ENCODE measurements at places on chromosomes 3 and 15.
A peak's percentile ranks its signal among the peaks of the same experiment; 100 is the strongest.

DNA sequence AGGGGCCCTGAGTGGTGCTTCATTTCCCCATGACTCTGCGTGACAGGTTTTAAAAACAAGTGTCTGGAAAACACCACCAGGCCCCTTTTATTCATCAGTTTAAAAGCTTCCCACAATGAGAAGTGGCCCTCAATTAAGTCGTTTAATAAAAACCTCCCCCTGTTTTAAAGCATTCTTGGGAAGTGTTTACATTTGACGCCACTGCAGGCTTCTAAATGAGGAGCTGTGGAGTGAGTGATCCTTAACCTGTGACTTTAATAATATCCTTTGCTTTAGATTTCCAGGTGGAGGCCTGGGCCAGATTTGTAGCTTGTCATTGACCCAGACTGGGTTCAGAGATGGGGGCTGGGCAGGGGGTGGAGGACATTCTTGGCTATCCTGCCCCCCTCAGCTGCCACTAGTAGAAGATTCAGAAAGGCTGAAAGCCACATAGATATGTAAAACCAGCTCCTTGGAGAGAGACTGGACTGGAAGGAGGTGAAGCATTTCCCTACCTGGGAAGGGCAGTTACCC is 11.3 kb downstream of the CGNL1 start:
- no peak for DNase-seq

- DNase-seq, result peak; percentile 36
These were observed 146.6 kb downstream of the SERPINI1 start for GRCh38 chr3:167882057-167882667.

DNA sequence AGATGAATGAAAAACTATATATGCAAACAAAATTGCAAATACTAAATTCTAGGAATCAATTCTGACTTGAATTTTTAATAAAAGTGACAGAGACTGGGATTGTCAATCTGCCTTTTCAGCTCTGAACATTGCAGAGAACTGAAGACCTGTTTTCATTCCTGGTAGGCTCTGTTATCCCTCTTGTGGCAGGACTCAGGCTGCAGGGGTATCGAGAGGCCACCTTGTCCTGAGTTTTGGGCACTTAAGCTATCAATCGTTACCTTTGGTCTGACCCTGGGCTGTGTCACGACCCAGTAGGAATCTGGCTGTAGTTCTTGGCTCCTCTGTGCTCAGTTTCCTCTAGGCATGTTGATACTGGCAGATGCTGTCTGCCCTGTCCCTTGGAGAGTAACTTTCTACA is 238.0 kb downstream of the CACNA2D3 start:
- DNase-seq, result no peak

GRCh38 chr15:29613951-29614382 is 208.3 kb downstream of the TJP1 start:
- no peak for DNase-seq

DNA sequence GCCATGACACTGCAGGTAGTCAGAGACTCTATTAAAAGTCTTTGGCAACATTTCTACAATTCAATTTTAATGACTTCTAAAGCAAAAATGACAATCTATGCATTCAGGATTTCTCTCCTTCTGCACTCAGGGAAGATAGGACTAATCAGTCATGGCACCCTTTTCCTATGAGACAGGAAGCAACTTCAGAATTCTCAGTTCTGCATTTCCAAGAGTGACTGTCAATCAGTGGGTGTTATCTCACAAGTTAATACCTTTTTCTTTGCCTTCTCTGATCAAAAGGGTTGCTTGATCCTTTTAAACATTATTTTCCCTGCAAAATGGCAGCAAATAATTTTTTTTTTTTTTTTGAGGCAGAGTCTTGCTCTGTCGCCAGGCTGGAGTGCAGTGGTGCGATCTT is 7.8 kb upstream of the ICE2 start:
- no peak for DNase-seq

DNA sequence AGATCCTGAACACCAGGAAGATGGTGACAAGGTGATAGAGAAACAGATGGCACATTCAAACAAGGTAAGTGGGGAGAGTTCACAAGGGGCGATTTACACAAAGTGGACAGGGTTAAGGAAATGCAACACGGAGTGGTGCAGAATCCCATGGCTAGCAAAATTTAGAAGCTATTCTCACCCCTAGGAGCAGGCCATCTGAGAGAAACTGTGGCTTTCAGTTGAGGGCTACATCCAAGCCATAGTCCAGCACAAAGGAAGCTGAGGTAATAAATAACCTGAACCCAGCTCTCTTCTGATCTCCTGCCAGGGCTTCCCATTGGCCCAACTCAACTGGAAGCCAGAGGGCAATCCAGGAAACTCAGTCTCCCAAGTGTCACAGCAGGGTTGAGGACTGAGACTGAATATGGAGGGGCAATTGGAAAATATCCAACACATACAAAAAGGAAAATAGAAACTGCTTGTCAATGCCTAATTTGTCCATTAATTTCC is 1.2 kb upstream of the ZNF445 start:
- no peak for DNase-seq

DNA sequence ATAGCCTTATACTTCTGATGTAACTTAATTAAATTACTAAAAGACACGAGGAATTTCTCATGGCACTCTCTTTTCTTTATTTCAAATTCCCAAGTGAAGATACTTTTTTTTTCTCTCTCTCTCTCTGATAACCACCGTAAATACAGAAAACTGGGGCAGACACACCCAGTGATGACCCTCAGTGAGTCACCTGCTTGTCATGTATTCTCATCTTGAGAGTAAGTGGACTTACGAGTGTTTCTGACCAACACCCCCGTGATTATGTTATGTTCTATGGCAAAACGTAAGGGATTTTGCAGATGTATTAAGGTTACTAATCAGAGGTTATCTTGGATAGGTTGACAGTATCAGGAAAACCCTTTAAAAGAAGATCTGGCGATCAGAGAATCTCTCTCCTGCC is 348.8 kb upstream of the ZNF717 start:
- DNase-seq, result no peak

DNA sequence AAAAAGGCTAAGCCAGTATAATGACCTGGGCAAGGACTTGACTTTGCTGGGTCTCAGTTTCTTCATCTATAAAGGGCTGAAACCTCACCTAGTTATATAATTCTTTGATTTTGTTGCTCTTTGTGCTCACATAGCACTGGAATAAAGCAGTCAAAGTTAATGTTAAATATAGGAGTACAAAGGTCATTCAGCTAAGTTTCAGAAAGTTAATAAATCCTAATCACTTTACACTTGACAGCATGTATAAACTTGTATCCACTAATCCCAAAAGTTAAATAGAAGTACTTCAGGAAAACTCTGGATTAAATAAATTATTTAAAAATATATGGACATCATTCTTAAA is 33.9 kb downstream of the PLCL2 start:
- DNase-seq, result no peak

- DNase-seq, result no peak
These were observed 52.1 kb downstream of the ITGA11 start for GRCh38 chr15:68379759-68380290.

DNA sequence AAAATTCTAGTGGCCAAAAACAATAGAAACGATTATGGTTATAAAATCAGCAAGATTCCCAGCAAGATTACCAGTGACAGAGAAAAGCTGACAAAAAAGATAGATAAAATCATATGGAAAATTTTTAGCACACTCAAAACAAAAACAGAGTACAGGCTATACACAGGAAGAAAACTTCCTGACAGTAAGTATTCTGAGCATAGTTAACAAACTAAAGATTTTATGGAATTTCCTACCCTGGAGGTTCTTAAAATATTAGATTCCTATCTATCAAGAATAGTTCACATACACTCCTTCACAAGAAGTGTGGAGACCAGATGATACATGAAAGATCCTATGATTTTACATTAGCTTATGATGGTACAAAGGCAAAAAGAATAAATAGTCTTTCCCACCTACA is 50.8 kb downstream of the ZNF148 start:
- DNase-seq, result no peak

- DNase-seq, result no peak
These were observed 488.5 kb downstream of the SHQ1 start for GRCh38 chr3:72359743-72360142.

GRCh38 chr3:24305795-24306467 is 188.7 kb downstream of the THRB start:
- no peak for DNase-seq

DNA sequence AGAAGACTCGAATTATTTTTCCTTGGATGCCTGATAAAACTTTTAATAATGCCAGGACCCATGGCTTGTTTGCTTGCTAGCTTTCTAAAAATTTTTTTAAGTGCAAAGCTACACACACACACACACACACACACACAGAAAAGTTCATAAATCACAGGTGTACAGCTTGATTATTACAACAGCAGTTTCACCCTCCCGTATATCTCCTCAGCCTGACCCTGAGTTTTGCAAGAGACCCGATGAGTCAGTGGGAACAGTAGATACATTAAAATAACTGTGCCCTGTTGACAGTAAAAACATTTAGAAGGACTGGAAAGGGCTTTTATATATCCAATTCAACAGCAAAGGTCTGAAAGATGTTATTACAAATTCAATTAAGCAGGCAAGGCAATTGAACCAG is 46.7 kb downstream of the EMC4 start:
- DNase-seq, result no peak

DNA sequence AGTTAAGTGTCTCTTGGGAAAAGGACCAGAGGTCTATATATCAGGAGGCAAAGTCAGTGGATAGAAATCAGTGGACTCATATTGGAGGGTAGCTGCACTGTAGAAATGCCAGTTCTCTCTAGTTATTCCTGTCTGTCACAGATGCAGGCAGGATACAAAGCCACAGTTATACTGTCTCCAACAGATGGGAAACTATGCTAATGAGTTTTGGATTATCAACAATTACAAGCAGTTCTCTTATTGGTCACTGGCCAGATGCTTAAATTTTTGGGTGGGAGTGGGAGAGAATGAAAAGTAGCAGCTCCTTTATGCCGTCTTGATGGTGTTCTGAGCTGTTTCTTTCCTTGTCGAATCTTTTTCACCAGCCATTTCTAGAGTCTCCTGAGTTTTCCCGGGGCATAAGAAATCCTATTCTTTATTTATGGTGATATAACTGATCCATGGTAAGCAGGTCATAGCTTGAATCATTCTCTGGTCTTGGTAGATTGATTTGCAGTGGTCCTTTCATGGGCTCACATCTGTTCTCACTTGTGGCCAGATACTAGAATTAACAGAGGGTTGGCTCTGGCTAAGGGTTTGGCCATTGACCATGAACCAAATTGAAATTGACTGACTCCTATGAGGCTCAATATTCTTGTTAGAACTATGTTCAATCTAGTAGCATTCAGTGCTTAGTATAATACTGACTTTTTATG is 44.6 kb upstream of the RBMS3 start:
- DNase-seq, result no peak

DNA sequence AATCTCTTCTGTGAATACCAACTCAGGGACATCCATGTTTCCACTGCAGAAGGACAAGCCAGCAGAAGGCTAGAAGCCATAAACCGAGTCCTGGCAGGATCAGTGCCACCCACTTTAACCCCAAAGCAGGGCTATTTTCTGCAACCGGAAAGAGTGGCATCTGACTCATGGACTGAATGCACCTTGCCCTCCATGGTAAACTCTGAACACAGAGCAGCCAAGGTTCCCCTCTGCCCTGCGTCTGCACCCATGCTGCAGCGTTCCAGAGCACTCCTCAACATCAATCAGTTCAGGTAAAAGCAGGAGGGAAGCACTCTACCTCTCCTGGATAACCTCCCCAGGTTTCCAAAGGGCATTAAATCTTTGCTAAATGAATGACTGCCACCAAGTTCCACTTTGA is 801 bp upstream of the NGRN start:
- no peak for DNase-seq

DNA sequence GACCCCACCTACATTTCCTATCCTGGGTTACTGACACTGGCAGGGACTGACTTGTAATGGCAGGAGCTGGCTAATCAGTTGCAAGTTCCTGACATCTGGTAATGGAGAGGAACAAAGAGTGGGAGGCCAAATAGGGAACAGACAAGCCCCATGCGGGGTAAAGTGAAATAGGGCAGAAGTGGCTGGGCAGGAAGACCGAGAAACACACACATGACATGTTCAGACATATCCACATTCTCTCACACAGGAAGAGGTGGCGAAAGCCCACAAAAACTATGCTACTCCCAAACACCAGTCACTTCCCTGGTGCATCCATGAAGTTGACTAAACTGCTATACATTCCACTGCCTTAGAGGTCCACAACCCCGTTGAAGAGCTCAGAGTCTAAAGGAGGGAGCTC is 394.1 kb upstream of the TBL1XR1 start:
- peak; percentile 39 for DNase-seq

GRCh38 chr15:49428409-49429095 is 5.5 kb downstream of the FGF7 start:
- no peak for DNase-seq

DNA sequence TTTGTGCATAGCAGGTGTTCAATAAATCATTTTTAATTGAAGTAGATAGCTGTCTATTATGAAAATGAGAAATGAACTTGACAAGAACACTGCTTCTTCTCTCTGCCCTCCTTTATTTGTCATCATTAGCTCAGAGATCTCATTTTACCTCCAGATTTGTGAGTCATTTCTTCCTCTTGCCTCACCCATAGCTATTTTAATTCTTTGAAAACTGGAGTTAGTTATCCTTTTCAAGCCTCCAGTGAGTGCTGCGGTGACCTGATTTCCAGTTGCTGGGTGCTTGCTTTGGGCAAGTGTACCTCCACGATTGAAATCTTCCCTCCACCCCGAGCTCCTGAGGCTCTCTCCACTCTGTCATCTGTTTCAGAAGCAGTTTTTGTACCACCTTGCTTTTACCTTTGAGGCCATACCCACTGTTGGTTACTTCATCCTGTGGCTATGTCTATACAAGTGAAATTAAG is 114.6 kb downstream of the NFKBIZ start:
- peak; percentile 73 for DNase-seq

DNA sequence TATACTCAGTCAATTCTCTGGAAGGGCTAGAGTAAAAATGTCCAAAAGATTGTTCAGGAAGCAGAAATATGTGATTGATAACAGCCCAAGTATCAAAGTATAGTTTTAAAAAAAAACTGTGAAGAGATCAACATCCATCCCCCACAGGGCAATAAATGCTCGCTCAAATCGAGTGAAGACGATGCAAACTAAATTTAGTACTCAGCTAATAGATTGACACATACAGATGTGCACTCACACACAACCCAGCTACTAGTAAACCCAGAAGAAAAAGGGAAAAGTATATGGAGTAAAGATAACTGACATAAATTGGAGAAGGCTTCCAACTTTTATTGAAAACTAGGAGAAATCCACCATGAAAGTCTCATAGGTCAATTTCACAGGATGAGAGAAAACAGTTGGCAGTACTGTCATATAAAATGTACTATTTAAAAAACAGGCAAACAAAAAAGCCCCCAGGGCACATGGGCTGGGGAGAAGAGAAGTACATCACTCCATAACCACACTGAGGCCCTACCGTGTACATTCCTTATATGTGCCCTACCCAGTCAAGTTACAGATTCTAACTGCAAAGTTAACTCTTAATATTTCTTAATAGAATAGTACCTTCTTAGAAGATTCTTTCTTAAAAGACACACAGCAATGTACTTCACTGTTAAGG is 125.7 kb downstream of the TBL1XR1 start:
- DNase-seq, result no peak

- DNase-seq, result no peak
These were observed 30.1 kb upstream of the NANOGP8 start for GRCh38 chr15:35115155-35115725.

- DNase-seq, result no peak
These were observed 26.8 kb upstream of the ZBTB38 start for GRCh38 chr3:141341536-141341935.

GRCh38 chr15:68601206-68602197 is 22.7 kb downstream of the CORO2B start:
- no peak for DNase-seq

GRCh38 chr3:107825556-107825955 is 265.3 kb downstream of the CD47 start:
- no peak for DNase-seq

Measured in putamen (tissue), 1 donor.